ENCODE measurements at places on chromosomes 7 and 10.

DNA sequence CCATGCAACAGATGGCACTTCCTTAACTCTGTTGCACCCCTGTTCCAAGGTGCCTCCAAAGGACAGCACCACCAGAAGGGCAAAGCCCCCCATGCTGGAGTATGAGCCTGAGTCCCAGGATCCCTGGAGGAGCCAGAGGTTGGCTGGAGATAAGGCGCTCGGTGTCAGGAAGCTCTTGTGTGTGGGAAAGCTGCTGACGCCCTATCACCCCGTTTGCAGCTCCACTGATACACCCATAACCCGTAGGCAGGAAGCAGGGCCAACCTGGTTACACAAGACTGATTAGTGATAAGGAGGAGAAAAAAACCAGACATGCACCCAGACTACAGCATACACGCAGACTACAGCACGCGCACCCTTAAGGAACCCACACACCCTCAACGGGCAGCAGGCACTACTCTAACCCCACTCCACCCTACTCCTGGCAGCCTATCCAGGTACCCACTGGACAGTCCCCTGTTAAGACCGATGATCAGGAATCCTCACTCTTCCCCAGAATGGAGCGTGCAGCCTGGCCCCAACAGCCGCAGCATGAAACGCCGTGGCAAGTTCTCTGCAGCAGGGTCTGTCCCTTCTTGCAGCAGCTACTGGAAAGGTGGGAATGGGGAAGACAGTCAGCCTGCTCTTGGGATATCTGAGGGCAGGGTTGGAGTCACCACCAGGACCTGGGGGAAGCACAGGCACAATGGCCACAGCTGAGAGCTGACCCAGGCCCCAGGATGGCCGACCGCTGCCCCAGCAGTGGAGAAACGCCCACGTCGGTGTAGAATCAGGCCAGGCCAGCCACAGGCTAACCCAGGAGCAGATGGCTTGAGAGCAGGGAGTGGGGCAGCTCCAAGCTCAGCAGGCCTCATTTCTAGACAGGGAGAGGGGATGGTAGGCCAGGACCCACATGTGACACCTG, 38.3 kb upstream of the TUBB8 start:
- no peak for DNase-seq

DNA sequence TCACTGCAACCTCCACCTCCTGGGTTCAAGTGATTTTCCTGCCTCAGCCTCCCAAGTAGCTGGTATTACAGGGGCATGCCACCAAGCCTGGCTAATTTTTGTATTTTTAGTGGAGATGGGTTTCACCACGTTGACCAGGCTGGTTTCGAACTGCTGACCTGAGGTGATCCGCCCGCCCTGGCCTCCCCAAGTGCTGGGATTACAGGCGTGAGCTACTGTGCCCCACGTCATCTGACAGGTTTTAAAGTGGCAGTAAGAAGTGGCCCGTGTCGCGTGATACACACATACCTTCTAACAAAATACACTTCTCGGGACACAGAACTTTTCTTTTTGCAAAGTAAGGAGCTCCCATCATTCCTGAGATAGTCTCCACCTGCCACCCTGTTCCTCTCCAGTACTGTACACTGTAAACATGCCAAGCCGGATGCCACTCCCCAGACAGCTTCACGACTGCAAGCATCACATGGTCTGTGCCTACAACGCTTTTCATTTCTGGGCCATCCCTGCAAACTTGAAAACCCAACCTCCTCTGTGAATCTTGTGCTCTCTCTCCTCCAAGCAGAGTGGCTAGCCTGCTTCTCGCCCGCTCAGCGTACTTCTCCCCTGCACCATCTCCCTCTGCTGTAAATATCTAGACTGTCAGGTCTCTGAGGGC, 256.3 kb upstream of the KLF14 start:
- DNase-seq = no peak

DNA sequence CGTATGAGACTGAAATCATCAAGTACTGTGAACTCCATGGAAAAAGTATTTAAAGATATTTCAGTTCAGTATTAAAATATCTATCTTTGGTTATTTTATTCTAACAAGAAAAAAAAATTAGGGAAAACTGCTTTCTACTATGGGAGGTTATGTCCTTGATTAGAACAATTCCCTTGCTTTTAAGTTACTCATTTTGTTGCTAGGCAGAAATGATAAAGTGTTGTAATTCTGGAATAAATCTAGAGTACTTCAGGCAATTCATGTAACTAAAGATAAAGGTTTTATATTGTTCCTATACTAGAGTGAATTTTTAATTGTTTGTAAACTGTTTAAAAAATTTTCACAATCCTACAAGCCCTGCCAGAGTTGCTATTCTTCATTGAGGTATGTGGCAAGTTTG, 92.0 kb downstream of the BBS9 start:
- DNase-seq = no peak

GRCh38 chr10:79206300-79207095, 137.7 kb downstream of the ZMIZ1 start:
- DNase-seq = no peak

- DNase-seq = no peak
These were observed 60.8 kb downstream of the ADRA2A start for GRCh38 chr10:111137587-111137986.

GRCh38 chr7:51602376-51602775, 285.8 kb upstream of the COBL start:
- no peak for DNase-seq

- DNase-seq = no peak
These were observed 279.4 kb downstream of the FZD1 start for GRCh38 chr7:91543646-91544045.

- DNase-seq = no peak
These were observed 217.0 kb upstream of the STEAP4 start for GRCh38 chr7:88523645-88524044.

GRCh38 chr7:106773228-106773627, 91.9 kb upstream of the PIK3CG start:
- DNase-seq = no peak

GRCh38 chr7:95104739-95105138, 197.3 kb downstream of the PPP1R9A start:
- no peak for DNase-seq

- DNase-seq = no peak
These were observed 566.8 kb downstream of the SH2D4B start for GRCh38 chr10:81104494-81104893.

GRCh38 chr7:80218723-80219122, 84.1 kb downstream of the GNAI1 start:
- no peak for DNase-seq

GRCh38 chr10:110759523-110759922, 112.2 kb upstream of the PDCD4 start:
- DNase-seq = no peak

DNA sequence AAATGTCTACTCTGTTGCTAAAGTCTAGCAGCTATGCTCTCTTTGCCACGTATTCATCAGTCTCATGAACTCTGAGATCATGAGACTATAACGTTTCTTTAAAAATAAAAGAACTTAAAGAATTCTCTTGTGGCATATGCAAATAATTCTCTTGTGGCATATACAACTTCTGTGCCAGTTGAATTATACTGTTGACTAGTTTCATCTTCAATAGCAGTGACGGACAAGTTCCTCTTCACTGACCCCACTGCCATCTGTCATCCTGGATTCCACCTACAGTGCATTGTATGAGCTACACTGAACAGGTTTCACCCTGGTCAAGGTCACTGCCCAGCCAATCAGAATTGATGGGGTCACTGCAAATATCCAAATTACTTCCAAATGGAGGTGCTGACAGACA, 88.2 kb downstream of the CD36 start:
- no peak for DNase-seq

GRCh38 chr7:41702635-41703371, at the start of gene INHBA:
TSS of gene INHBA (minus strand) at chr7:41703090. CDS start at chr7:41700374, 2,716 bp downstream.
- no peak for DNase-seq

DNA sequence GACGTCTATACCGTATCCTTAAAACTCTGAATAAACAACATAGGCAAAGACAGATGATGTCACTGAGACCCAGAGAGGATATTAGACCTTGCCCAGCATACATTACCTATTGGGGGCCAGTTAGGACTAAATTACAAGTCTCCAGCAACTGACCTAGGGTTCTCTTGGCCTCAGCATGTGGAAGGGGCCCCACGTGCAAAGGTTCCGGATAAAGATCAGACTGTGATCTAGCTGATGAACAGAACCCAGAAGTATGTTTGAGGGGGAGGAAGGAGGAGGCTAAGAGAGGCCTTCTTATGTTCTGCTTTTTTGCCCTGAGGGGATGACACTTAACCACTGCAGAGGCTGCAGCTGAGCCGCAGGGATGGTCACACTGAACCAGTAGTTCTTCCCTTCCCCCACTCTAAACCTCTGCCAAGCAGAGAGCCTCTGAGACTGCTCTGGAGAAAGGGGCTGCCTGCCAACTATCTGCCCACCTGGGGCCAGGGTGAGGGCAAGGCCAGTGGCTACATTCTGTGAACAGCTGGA, 24.0 kb upstream of the KMT2C start:
- no peak for DNase-seq
